ENCODE measurements at places on chromosomes 4 and X.

- DNase-seq = no peak
Observed at GRCh38 chr4:15983610-15984009, 20.6 kb upstream of the FGFBP2 start.

DNA sequence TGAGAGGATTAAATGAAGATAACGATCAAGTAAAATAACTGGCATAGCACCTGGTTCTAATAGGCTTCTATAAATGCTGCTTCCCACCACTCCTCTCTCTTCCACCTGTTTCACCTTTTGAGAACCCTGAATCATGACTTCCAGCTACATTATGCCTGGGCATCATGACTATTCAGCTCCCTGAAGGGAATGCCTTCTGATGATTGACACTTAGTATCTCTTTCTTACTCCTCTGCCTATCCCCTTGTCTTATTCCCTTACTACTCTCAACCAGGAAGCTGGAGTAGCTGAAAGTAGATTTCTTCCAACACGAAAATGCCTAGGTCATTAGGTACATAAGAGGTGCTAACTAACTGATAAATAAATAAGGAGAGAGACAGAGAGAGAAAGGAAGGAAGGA lies 24.7 kb upstream of the CXCL8 start:
- DNase-seq = no peak

DNA sequence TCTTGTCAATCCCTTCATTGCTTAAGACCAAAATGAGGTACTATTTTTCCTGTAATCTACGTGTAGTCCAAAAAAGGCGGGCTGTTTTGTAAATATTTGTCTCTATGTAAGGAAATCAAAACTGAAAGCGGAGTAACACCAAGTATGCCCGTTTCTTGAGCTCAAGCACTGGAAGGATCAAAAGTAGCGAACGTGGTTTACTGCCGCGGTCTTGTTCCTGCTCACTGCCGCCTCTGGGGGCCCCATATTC lies 71.5 kb downstream of the AFF1 start:
- no peak for DNase-seq

- DNase-seq = no peak
Observed at GRCh38 chrX:155148724-155149537, 67.3 kb upstream of the VBP1 start.

- DNase-seq = no peak
Observed at GRCh38 chrX:121987163-121987562, 939.8 kb downstream of the GLUD2 start.

DNA sequence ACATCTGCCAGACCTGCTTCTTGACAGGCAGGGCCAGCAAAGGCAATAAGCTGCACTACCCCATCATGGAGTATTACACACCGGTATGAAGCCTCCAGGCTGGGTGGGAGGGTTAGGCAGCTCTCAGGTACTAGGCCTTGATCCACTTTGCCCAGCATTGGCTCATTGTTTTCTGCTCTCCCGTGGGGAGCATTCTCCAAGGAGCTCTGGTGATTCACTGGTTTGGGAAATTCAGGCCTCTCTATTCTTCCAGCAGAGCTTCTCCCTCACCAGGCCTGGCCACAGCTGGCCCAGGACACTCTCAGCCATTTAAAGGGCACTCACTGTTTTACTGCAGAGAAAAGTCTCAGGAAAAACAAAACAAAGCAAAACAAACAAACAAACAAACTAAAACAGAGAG lies 33.0 kb downstream of the DRP2 start:
- no peak for DNase-seq

DNA sequence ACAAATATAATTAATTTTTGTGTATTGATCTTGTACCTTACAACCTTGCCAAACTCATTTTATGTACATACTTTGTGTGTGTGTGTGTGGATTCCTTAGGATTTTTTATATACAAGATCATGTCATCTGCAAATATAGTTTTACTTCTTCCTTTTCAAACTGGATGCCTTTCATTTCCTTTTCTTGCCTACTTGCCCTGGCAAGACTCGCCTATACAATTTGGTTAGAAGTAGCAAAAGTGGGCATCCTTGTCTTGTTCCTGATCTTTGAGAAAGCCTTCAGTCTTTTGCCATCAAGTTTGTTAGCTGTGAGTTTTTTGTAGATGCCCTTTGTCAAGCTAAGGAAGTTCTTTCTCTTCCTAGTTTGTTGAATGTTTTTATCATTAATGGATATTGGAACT lies 30.5 kb downstream of the RUFY3 start:
- no peak for DNase-seq

DNA sequence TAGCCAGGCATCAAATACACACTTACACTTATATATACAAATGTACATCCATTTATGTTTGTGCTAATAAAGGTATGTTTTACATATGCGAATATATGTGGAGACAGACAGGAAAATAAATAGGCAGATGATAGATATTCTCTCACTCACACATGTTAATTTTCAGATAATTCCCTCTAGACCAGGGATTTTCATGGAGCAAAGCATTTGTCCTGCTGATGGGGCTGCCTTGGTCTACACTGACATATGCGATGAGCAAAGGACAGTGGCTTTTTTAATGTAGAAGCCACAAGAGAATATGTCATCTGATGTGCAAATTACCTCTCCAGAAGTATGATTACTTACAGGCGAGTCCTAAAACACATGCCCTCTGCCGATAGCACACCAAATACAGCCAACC lies 224.5 kb downstream of the VEGFC start:
- DNase-seq = no peak

DNA sequence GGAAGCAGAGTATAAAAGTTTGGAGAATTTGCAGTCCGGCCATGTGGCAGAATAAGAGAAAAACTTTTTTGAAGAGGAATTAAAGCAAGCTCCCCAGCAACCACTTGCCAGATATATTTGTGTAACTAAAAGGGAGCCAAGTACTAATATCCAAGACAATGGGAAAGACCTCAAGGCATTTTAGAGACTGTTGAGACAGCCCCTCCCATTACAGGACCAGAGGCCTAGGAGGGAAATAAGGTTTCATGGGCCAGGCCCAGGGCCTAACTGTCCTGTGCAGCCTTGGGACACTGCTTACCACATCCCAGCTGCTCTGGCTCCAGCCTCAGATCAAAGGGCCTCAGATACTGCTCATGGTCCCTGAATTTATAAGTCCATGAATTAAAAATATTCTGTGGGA lies 659.4 kb downstream of the PCDH19 start:
- DNase-seq = no peak

DNA sequence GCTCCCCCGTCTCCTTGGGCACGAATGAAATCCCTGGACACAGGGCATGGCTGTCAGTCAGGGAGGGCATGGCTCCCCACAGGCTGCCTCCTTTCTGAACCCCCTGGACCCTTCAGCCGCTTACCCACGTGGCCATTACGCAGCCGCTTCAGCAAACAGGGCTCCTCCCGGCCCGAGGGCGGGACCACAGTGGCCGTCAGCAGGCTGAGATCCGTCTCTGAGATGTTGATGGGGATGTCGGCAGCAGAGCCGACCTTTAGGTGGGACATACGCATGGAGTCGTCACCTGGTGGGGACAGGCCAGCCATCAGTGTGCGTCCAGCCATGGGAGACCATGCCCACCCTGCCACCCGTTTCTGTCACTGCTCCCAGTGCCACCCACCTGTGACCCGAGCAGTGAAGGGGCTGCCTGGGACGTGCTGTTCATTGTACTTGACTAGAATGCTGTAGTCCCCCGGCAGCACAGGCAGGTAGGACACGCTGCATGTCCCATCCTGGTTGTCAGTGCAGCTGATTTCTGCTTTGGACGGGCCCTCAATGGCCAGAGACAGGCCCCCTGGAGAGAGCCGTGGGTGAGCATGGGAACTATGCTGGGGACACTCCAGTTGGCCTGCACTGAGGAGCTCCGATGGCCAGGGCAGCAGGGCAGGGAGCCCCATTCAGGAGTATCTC lies 21.1 kb downstream of the FLNA start:
- DNase-seq = no peak

DNA sequence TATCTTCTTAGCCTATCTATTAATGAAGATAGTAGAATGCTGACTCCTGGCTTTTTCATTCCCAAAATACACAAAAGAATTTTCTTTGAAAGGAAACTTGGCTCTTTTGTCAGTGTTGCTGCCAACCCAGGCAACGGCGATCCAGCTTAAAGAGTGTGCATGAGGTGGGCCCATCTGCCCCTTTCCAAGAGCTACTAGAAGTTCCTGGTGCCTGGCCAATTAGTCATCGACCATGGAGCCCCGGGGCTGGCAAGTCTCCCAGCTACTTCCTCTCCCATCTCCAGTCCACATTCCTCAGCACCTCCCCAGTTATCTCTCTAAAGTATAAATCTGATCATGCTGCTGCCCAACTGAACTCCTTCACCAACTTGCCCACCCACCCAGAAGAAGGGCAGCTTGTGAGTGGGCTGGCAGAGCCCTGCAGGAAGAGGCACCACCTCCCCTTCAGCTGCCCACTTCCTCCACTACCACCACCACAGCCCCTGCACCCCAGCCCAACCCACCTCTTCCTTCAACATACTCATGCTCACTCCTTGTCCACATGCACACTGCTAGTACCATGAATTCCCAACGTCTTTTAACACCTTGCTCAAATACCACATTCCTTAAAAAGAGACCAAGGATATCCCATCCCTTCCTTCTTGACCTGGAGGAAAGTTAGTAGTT lies 158.2 kb upstream of the MAP3K15 start:
- DNase-seq = no peak

- DNase-seq = no peak
Observed at GRCh38 chrX:152907084-152907651, 9.3 kb downstream of the ZNF185 start.

DNA sequence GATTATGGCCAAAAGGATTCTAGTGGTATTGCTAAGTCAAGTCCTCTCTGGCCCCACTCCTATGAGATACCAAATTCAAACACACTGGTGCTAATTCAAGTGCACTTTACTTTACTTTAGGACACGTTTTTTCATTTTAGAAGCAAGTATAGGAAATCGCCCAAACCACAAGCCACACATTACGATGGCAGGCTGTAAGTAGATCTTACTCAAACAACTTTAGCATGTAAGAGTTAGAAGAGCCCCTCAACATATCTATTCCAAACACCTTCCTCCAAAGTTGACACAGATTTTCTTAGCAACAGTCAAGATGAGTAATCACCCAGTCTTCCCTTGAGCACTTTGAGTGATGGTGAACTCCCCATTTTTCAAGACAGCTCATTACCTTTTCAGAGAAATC lies 43.6 kb downstream of the DRD5 start:
- no peak for DNase-seq
